AG04450 (cell line): ENCODE measurements at places on chromosomes 16 and 17.

- no peak for DNase-seq
Observed at GRCh38 chr16:57551057-57551456, 8.6 kb downstream of the ADGRG5 start.

DNA sequence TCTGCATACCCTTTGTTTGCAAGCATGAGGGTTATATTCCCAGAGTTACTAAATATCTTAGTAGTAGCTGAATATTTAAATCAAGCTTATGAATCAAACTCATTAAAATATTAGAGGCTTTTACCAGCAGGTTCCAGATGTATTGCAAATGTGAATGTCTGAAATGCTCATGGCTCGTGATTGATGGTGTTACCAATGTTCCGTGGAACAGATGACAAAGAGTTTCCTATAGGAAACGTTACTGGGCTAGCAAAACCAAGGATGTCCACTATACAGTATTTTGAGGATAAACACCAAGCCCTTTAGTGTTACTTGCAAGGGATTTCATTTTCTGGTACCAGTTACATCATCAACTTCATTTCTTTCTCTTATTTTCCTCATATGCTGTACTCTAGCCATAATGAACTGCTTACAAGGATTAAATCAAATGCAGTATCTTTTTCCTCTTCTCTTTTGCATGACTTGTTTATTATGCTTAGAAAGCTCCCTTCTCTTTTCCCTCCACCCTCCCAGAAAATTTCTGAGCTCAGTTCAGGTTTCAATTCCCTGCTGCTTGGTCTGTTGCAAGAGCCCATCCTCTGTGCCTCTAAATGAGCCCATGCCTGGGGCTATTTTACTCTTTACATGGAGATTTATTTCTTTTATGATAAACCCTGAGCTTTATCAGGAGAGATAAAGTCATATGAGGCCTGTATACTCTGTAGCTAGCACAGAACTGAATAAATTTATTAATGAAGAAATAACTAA is 1537.1 kb upstream of the GOT2 start:
- DNase-seq: no peak

- no peak for DNase-seq
Observed at GRCh38 chr16:80034469-80034826, 433.9 kb upstream of the MAF start.

DNA sequence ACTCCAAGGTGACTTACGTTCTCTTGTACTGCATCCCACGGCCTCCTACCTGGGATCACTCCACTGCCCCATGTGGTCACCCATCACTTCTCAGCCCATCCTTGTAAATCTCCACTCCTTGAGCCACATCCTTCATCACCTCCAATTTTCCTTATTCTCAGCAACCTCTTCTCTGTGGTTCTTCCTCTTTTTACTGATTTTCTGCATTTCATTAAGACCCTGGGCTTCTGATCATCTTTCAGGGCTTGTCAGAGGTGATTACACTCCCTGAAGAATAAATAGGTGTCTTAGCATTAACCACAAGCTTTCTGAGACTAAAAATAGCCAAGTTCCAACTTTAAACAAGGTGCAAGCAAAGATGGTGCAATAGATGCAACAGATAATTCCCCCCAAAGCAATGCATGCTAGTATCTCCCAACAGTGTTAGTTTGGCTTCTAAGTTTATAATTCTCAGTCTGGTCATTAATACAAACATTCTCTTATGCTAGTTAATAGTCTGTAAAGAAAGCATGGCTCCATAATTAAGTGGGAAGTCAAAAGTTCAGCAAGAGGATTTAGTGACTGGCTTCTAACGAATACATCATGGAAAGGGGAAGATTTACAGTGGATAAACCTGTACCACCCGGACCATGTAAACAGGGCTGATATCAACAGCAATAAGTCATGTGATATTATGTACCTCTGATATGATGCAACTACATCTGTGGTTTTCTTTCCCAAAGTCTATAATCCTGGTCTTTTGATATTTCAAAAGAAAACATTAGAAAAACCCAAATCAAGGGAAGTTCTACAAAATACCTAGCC is 47.4 kb upstream of the FOXJ1 start:
- no peak for DNase-seq

DNA sequence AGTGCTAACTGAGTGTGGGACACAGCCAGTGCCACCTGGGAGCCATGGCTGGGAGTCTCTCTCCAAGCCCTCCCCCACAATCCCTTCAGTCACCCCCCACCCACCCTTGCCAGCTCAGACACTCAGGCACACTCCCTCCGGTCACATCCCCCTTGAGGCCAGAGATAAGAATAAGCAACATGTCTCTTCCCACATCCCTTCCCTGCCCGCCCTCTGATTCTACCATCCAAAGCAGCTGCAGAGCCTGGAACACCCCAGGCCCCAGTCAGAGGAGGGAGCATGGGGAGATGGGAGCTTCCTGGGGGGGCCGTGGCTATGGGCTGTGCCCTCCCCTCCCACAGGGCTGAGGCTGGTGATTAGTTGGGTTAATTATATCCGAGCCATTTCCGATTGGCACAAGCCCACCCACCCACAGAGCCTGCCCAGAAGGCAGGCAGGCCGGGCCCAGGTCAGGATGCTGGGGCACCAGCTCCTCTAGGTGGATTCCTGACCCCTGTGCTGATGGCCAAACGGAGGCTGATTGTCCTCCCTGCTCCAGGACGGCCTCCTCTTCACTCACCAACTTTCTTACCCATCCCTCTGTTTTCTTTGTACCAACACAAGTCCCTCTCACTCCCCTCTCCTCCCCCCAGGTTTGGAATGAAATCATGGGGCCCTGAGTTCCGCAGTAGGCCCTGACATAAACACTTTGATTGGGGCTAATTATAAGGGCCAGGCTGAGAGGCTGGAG is 28.6 kb upstream of the MEIOC start:
- no peak for DNase-seq

DNA sequence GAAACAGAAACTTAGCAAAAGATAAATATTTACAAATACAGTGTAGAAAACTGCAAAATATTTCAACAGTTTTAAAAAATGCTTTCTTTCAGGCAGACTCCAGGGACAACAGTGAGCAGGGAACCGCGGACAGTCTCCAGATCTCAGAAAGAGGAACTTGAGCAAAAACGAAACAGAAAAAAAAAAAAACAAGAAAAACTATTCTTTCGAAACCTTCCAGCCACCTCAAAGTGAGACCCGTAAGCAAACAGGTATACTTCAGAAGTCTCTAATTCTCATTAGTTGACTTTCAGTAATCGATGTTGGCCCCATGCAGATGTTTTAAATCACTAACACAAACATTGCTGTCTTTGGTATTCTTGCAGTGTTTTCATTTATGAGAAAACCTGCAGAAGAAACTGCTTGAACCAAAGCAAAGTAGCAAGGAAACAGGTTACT is 15.7 kb upstream of the CCL1 start:
- DNase-seq: no peak

- DNase-seq: no peak
Observed at GRCh38 chr17:67461228-67461780, 84.2 kb downstream of the PITPNC1 start.

- no peak for DNase-seq
Observed at GRCh38 chr17:57679906-57680695, 65.0 kb downstream of the CCDC182 start.

GRCh38 chr17:79082311-79083190 is 7.9 kb downstream of the ENGASE start:
- DNase-seq: no peak

GRCh38 chr17:13385481-13385911 is 216.2 kb downstream of the HS3ST3A1 start:
- DNase-seq: no peak

- no peak for DNase-seq
Observed at GRCh38 chr17:65278050-65278819, 141.1 kb downstream of the RGS9 start.

- DNase-seq: no peak
Observed at GRCh38 chr16:11087691-11088073, 143.3 kb downstream of the CLEC16A start.

DNA sequence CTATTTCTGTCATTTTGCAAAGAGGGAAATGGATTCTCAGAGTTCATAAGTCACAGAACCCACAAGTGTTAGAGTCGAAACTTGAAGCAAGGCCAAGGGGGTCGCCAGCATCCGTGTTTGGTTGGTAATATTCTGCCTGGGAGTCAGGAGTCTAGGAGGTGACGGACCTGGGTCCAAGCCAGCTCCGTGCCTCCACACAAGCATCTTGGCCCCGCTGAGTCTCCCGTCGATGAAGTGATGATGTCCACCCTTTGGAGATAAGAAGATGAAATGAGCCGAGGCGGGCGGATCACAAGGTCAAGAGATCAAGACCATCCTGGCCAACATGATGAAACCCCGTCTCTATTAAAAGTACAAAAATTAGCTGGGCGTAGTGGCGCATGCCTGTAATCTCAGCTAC is 53.2 kb upstream of the TNRC6C start:
- DNase-seq: no peak

DNA sequence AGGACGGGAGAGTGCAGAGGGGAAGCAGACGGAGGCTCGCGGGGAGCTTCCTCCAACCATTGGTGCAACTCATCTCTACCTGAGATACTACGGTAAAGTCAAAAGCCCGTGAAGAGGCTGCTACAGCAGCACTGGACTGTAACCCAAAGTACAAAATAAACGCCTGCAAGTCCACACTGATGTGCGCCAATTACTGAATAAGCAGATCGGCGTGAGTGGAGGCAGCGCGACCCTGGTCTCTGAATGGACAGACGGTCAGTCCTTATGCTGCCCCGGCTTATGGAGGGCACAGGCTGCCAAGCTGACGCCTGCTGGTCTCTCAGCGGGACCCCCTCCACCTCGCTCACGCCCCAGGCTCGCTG is 58.5 kb downstream of the LMF1 start:
- DNase-seq: no peak

DNA sequence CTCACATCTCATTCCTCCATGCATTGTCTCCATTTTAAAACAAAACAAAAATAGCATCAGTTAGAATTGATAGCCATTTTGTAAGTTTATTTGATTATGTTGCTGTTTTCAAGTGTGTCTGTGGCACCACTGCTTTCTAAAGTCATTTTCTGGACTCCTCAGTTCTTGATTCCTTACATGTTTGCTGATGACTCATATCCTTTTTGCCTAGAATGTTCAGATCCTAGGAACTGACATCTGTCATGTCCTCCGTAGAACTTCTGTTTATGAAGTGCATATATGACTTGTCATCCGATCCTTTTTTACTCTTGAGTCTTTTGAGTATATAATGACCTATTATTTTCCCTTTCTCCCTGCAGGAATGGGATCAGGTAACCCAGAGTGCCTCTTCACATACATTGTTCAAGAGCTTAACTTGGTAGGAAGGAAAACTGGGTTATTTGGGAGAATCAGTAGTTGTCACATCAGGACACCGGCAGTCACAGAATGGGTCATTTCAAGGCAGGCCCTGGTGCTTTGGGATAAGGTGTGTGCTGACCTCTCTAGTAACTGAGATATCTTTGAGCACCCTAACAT is 69.2 kb downstream of the MAP2K4 start:
- DNase-seq: peak; percentile 30

- no peak for DNase-seq
Observed at GRCh38 chr16:66908116-66908515, 10.6 kb downstream of the CDH16 start.

- DNase-seq: no peak
Observed at GRCh38 chr17:49055181-49055927, 58.2 kb downstream of the IGF2BP1 start.

GRCh38 chr16:19784183-19784736 is 66.2 kb downstream of the IQCK start:
- no peak for DNase-seq

GRCh38 chr16:23074423-23074822 is 74.8 kb downstream of the USP31 start:
- no peak for DNase-seq

DNA sequence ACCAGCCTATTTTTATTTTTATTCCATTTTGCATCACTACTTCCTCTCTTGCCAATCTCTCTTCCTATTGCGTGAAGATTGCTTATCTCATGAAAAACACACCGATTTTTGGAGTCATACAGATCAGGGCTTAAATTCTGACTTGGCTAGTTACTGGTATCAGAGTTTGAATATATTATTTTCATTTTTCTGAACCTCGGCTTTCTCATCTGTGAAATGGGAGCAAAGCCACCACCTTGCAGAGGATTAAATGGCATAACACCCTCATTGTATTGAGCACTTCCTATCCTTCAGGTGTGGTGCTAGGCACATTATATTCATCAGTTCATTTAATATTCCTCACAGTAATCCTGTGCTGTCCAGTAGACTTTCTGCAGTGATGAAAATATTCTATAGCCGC is 208.8 kb downstream of the HAPSTR1 start:
- no peak for DNase-seq

DNA sequence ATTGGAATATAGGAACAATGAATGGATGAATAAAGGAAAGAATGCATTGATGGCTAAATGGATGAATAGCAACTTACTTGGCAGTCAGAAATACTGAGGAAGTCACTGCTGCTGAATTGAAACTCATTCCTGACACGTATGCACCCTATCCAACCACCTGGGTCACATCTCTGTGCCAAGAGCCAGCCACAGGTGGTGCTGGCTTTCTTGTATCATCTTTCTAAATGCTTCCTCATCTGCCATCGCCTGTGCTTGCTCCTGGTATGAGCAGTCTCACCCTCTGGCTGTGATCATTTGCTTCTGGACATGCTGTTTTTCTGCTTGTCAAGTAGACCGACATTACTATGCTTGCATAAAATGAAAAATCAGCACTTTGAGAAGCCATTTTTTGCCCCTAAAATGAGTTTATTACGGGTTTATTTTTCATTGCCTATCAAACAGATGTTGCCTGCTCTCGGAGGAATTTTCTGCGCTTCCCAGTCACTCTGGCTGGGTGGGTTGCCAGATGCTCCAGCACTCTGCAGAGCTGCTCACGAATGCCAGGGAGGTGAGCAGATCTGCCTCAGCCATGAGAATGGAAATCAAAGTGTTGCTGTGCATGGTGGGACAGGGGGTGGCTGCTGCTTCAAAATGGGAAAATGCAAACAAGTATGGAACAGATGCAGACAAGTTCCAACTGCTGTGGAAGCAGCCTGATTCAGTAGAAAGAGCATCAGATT is 1349.6 kb upstream of the CDH8 start:
- no peak for DNase-seq

- no peak for DNase-seq
Observed at GRCh38 chr17:29760279-29761039, 137.7 kb upstream of the CORO6 start.

DNA sequence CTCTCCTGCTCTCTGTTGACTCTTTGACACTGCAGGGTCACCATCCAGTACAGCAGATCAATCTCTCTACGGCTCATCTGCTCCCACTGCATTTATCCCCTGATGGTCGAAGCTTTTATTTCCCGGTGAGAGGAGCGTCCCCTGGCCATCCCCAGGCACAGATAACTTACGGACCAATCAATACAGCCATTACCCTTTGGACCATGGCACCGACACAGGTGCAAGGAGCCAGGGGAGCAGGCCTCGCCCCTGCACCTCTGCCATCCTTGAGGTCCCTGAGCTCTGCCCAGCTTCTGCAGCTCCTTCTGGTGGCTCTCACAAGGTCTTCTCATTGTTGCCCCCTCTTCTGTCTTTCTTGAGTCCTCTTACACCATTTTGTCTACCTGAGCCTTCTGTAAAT is 115.6 kb downstream of the SDK2 start:
- no peak for DNase-seq

- DNase-seq: no peak
Observed at GRCh38 chr16:50581845-50582244, 33.6 kb downstream of the NKD1 start.

GRCh38 chr16:53620476-53620875 is 83.2 kb downstream of the RPGRIP1L start:
- DNase-seq: no peak
